ENCODE measurements at places on chromosomes 13 and 19.

DNA sequence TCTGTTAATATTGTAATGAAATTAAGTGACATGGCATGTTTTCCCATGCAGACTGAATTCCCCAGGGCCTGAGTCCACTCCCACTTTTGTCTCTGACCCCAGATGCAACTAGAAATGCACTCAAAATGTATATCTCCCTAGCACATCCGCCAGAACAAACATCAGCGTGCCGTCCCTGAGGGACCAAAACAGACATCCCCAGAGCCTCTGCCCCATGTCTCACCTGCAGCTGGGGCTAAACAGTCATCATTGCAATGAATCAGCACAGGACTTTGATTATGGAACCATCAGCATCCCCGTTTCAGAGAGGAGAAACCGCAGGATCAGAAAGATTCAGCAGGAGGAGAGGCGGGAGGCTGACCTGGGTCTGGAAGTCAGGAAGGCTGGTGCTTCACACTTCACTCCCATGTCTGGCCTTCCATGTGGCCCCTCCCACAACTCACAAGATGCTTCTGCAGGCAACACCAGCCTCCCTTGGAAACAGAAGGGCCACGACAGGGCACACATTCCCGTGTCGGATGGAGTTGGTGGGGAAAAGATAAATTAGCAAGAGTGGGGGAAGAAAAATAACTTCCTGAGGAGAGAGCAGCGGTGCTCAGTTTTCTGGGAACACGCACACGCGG lies 130.6 kb upstream of the VSTM2B start:
- no peak for DNase-seq

- DNase-seq = no peak
These were observed 21.5 kb upstream of the GARRE1 start for GRCh38 chr19:34232566-34233481.

- DNase-seq = no peak
These were observed 95.2 kb upstream of the FAM216B start for GRCh38 chr13:42686165-42686564.

DNA sequence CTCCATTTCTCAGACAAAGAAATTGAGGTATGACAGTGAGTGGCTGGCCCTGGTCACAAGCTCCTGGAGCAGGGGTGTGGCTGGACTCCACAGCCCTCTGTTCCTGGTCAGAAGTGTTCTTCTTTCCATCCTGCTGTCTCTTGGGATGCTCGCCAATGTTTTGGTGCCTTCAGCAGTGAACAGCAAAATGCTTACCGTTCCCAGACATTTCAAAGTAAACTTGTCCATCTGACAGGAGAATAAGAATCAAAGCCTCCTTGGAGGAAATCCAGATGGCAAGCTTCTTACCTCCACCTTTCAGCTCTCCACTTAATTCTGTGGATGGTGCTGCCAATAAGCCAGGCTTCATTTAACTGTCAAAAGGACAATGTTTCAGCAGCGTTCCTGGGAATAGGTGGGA lies 954.1 kb downstream of the UQCRFS1 start:
- no peak for DNase-seq

GRCh38 chr19:40231544-40232424 lies 5.3 kb upstream of the CCNP start:
- no peak for DNase-seq

DNA sequence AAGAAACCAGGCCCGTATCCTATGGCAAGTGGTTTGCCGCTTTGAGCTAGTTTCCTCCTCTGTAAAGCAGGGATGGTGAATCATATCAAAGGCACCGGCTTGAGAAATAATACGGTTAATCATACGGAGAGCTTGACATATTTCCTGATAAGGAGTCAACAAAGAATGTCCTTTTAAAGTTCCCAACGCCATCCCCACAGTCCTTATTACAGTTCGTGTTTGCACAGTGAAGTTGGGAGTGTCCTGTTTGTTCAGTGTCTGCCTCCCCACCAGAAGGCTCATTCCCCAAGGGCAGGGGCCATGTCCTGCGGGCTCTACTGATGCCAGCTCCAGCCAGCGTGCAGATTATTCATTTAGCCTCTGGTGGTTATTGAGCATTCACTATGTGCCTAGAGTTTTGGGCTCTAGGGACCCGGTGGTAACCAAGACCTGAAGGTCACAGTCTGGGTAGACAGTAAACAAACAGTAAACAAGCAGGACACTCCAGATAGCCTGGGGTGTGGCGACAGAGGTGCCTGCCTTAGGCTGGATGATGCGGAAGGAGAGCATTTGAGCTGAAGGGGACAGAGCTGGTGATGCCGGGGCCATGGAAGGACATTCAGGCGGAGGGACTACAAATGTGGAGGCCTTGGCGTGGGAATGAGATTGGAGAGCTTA lies 6.3 kb downstream of the GRAMD1A start:
- no peak for DNase-seq

DNA sequence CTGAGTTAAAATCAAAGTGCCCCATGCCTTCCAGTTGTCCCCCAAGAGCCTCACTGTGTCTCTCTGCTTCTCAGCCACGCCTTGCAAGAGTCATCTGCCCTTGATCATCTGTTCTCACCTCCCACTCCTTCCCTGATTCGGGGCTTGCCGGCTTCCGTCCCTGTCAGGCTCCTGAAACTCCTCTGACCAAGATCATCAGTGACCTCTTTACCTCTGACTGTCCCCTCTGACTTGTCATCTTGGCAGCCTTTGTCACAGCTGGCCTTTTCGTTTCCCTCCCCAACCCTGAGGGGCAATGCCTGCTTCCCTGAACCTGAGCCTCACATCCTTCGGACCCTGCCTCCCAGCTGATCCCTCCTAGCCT lies 66.3 kb downstream of the MAP4K1 start:
- no peak for DNase-seq

DNA sequence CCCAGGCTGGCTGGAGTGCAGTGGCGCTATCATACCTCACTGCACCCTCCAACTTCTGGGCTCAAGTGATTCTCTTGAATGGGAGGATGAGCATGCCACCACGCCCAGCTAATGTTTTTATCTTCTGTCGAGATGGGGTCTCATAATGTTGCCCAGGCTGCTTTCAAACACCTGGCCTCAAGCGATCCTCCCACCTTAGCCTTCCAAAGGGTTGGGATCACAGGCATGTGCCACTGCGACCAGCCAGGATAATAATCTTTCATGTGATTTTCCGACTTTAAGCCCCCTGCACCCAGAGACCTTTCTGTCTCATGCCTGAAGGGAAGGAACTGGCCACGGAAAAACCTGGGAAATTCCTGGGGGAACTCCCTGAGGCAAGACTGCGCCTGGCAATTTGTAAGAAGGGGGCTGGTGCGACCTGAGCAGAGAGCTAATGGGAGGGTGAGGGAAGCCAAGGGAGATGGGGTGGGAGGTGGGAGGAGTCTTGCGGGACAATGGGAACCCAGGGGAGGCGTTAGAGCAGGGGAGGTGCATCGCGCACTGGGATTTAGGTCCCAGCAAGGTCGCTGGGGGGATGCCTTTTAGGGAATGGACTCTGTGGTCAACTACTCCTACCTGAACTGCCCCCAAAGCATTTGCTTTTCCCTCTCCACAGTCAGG lies 1.2 kb upstream of the CCDC124 start:
- DNase-seq = no peak

DNA sequence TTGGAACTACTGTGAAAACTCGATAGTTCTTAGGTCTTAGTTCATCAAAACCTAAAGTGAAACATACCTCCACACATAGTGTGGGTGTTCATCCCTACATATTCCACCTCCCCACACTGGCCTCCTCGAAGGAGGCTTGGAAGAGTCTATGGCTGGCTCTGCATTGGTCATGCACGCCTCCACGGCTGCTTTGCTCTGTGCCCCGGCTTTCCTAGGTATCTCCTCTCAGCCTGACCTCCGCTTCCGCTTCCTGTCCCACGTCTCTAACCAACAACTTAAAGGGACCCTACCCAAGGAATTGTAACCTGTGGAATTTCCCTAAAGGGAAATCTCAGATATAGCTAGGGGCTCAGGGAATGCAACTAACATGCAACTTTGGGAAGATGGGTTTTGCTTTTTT lies 79.7 kb upstream of the MBNL2 start:
- DNase-seq = no peak

DNA sequence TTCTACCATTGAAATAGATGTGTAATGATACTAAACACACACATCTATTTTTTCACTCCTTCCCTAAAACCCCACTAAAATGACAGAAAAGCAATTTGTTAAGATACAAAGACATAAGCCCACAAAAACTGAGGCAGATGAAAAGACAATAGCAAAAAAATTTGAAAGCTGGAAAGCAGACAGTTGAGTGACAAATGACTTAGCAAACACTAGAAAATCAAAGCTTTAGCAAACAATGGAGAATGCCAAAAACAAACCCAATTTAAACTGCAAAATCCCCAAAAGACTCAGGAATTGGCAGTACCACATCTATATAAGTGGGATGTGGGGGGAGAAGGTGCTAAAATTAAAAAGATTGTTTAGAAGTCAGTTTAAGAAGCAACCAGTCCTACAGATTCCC lies 9.5 kb downstream of the TSC22D1 start:
- no peak for DNase-seq

DNA sequence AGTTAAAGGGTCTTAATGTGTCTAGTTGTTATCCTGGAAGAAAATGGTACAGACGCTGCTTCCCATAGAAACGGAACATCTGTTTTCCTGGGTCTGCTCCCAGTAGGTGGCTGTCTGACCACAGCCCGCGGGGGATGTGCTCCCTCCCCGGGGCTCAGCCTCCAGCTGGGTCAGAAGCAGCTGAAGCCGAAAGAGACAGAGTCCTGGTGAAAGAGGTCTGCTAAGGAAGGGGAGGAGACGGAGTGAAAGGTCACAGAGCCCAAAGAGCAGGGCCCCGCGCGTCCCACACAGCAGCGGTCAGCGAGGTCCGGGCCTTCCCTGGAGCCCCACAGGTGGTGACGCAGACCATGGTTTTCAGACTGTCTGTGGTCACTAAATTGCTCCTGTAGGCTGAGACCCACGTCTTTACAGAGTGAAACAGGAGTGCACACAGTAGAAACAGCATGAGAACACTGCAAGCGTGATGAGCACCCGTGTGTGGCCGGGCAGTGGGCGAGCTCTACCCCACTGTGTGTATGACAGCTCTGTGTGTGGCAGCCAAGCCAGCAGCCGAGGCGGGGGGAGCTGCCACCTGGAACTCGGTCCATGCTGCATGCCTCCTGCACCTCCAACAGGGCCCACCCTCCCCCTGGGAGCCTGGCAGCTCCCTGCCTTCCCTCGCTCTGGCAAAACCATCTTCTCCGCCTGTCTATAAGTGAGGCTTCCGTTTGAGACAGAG lies 52.0 kb upstream of the C13orf46 start:
- DNase-seq = no peak

GRCh38 chr19:18712981-18713380 lies 29.5 kb downstream of the CRTC1 start:
- DNase-seq = no peak

GRCh38 chr13:94550062-94550738 lies 45.8 kb downstream of the TGDS start:
- no peak for DNase-seq

DNA sequence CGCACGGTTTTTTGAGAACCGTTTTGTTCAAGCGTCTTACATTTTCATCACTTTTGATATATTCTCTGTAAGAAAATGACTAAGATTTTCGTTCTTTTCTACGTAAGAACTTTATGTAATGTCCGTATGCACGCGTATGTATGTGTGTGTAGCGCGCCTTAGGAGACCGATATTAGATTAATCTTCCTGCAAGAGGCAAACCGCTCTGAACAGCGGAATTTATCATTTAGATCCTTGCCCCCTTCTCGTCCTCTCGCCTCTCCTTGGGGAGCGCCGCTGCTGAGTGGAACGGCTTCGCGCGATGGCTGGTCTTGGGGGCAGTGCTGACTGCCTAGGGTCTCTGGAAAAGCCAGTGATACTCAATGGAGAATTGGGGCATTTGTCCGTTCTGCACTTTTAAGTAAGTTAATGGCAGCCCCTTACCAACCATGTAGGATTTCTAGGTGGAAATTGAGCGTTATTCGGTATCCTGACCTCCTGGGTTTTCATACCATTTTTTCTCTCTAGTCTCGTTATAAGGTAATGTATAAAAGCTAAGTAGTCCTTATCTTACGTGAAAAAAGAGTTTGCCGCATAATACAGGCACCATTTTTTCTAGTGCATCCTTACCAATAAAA lies 4.7 kb downstream of the MAB21L1 start:
- DNase-seq = no peak

DNA sequence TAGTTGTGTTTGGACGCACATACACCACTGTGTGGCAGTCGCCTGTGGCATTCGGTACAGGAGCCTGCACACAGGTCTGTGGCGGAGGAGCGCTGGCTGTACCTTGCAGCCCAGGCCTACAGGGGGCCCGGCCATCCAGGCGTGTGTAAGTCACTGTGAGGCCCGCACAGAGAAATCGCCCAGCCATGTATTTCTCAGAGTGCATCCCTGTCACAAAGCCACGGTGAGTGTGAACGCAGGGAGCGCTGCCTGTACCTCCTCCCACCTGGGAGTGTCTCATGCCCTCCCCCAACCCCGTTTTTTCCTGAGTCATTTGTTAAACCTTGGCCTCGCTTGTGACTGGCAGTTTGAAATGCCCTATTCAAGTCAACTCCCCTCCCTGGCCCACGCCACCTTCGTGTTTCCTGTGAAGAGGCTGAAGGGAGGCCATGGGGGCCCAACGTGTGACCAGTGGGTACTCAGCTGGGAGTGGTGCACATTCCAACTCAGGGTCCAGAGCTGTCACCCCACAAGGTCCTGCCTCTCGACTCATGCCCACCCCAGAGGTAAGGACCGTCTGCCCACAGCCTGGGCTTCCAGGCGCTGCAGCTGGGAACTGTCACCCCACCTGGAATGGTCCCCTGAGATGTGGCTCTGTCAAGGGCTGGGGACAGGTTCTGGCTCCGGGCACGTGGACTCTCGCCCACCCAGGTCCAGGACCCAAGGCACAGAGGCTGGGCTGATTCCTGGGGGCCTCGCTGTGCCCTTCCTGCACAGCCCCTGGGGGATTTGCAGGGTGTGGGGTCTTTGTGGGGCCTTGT lies 11.6 kb upstream of the RASA3 start:
- no peak for DNase-seq

GRCh38 chr19:35901055-35901644 lies 810 bp upstream of the NFKBID start:
- no peak for DNase-seq

GRCh38 chr19:6164906-6165531 lies 29.6 kb downstream of the ACSBG2 start:
- DNase-seq = no peak

DNA sequence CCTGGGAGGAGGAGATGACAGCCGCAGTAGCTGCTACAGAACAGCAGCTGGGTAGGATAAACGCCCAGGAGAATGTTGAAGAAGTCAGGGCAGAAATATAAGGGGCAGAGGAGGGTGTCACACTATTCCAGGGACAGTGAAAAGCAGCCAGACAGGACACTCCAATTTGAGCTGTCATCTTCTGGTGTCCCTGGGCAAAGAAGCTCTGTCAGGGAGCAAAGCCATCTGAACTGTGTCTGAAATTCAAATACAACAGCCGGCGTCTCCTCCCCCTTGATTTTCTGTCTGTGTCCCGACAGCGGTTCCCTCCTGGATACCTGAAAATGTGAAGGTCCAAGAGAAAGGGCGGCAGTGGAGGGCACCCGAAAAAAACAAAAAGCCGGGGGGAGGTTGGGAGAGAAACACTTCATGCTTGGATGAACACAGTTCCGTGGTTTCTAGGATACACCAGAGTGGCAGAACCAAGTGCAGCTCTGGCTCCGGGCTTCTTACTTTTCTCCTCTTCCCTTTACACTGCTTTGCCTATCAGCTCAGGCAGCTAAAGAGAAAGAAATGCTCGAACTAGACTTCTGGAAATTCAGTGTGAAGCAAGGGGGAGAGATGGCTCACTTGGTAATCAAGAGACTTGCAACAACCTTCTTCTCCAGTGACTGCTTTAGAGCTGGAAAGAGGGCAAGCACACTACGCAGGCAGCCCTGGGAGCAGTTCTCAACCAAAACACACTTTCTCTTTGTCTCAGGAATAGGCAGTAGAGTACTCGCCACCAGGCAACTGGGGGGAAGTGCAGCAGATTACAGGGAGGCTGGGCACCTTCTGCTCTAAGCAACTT lies 465.6 kb downstream of the ITGBL1 start:
- no peak for DNase-seq

- no peak for DNase-seq
These were observed 6.4 kb downstream of the GARRE1 start for GRCh38 chr19:34260771-34261173.

All from stimulated activated CD4-positive, alpha-beta T cell treated with anti-CD3 and anti-CD28 coated beads, Interleukin-1b, Interleukin-23, amount 100 ng/mL, for 1 hour (primary cell).